ENCODE measurements at places on chromosomes 7 and 10.

- DNase-seq: peak; percentile 15
Observed at GRCh38 chr10:64486149-64486548, 964.9 kb downstream of the REEP3 start.

- peak; percentile 80 for DNase-seq
Observed at GRCh38 chr10:44334621-44335184, 50.2 kb downstream of the CXCL12 start.

DNA sequence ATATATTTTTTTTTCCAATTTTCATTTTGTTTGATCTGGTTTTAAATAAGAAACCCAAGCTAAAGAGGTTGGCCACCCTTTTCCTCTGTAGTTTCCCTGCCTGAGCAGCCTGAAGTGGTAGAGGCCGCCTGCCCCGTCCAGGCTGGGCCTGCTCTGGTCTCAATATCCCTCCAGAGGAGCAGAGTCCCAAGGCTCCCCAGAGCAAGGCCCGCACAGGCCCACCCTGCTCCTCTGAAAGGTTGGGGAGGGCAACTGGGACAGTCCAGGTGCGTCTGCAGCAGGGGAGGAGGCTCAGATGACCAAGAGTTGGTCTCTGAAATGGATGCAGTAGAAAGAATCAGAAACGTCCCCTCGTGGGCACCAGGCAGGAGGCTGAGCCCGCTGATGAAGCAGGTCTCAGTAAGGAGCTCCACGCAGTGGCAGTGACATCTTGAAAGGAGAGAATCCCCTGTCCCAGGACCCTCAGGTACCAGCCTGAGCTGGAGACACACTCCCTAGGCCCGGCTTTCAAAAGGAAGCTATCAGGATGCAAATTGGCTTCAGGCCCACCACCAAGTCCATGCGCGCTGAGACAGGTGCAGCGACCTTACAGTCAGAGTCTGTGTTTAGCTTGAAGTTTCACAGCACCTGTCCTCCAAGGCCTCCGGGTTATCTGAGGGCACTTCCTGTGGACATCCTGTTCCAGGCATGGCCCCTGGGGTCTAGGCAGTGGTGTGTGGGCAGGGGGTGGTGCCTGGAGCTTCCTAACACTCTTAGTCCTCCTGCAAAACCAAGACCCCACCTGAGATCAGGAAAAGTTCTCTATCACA, 37.7 kb downstream of the EN2 start:
- DNase-seq: no peak

DNA sequence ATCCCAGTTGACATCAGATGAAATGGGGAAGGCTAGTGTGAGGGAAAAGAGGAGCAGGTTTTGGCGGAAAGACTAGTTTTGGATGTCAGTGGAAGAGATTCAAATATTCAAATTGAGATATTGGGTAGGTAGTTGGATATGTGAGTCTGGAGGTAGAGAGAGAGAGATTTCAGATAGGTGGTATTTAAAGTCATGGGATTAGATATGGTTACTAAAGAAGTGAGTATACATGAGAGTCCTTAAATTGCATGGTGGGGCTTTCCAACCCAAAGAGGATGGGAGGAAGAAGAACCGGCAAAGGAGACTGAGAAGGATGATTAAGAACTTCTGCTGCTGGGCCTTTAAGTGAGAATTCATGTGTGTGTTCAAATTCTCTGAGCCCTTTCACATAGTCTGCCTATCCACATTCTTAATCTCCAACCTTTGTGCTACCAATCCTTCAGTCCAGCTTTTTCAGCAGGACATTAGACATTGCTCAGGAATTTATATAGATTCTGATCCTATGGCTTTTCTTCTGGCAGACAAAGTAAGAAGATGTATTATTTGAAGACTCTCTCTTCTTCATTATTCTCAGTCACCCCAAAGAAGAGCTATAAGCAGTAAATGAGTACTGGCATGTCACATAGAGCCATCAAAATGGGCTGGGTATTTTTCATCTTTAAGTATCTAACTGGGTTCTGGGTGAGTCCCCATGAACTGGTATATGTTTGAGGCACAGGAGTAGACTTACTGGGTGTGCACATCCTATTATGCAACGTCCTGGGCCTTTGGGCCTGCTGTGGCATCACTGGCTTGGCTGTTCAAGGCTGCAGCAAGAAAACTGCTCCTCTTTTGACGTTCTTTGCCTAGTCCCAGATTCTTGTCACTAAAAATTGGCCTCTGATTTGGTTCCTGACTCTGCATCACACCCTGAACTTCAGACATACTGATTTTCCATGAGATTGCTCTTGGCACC, 33.6 kb downstream of the ST7 start:
- no peak for DNase-seq

DNA sequence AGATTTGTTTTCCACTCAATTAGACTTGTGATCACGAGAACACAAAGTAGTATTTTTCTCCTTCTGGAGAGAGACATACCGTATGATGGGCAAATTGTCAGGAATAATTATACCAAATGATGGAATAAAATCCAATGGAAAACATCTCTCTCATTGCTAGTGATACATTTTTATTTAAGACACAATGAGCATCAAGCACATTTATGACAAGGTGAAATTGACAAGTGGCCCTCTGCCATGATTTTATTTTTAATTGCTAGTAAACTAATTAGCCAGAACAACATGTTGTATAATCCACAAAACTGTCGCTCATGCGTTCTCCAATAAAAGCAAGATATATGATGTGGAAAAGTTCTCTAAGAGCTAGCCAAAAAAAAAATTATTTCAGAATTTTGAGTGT, 620.8 kb downstream of the AUTS2 start:
- DNase-seq: no peak

DNA sequence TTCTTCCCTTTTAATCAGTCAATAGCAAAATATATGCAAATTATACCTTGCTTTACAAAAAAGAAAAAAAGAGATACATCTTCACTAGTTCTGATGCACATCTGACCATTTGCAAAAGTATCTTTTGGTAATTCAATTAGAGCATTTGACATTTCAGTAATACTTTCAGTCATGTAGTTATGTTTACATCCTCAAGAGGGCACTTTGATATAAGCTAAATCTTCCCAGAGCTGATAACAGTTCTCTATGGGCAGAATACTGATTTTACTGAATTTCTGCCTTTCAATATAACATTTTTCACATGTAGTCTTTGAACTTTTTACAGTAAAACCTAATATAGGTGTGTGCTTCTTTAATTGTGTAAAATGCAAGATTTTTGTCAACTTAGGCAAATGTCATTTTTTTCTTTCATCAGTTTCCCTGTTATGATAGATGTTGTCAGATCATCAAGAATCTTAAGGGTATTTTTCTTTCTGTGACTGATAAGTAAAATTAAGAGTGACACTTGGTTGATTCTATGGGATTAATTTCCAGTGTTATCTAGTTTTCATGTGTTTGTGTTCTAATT, 703.5 kb upstream of the SEMA3D start:
- DNase-seq: peak; percentile 42

DNA sequence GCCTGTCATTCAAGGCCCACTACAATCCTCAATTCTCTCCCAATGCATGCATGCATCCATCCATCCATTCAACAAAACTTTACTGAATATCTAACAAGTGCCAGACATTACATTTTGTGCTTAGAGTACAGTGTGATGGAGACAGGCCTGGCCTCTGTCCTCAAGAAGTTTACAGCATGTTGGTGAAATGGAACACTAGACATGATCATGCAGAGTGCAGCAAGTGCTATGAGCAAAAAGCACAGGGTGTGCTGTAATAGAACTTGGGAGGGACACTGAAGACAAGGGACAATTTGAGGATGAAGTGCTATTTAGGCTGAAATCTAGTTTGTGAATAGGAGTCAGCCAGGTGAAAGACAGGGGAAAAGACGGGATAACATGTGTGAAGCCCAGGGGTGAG, 347.8 kb downstream of the PTEN start:
- DNase-seq: no peak

GRCh38 chr7:111018960-111019736, 71.8 kb upstream of the LRRN3 start:
- DNase-seq: no peak

Data from AG08395 (cell line).